NCI-H2081 treated with DMSO at 0.1 percent for 48 hours (cell line): ENCODE measurements at places on chromosomes 11 and 22.

DNA sequence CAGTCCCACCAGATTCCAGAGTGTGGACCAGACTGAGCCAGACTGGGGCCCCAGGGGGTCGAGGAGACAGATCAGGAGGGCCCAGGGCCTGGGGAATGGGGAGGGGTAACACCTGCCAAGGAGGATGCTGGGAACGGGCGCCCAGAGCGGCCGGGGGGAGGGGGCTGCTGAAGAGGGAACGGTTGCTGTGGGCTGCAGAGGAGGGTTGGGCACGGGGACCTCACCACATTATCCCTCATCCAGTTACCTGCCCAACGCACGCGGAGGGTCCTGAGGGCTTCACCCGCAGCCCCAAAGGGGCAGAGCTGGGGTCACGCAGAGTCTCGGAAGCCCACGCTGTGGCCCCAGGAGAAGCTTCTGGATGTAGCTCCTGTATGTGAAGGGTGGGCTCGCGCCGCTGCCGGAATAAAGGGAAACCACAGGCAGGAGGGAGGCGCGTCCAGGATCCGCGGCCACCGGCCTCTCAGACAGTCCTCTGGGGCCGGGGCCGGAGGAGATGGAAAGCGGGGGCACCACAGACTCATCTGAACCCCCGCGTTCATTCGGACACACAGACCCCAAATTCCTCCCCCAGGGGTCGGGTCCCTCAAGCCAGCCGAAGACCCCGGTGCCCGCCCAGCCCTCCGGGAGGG lies 866 bp upstream of the SELENOO start:
- no peak for DNase-seq

GRCh38 chr11:2990617-2991451 lies 1.3 kb downstream of the NAP1L4 start:
- no peak for DNase-seq

- DNase-seq = no peak
Observed at GRCh38 chr11:120908461-120909181, 115.3 kb upstream of the TBCEL start.

DNA sequence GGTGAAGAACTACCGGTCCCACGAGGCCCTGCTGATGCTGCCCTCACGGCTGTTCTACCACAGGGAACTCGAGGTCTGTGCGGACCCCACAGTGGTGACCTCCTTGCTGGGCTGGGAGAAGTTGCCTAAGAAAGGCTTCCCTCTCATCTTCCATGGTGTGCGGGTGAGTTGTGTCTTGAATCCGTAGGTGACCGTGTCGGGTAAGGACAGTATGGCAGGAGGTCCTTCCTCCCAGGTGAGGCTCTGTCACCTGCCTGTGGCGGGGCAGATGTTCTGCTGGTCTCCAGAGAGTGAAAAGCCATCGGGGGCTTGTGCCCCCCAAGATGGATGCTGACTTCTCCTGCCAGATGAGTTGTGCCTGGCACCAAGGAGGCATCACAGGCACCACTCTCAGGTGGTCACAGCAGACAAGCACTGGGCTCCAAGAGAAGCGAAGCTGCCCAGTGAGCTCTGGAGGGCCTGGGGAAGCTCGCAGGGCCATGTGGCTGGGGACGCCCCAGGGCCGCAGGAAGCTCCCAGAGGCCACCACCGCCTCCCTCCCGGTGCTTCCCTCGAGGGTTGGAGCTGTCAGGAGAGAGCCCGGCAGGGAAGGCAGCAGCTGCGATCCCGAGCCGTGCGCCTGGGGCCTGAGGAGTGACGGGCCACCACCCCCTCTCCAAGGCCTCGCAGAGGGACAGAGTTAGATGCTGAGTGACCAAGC lies 17.3 kb upstream of the PANX2 start:
- DNase-seq = no peak

DNA sequence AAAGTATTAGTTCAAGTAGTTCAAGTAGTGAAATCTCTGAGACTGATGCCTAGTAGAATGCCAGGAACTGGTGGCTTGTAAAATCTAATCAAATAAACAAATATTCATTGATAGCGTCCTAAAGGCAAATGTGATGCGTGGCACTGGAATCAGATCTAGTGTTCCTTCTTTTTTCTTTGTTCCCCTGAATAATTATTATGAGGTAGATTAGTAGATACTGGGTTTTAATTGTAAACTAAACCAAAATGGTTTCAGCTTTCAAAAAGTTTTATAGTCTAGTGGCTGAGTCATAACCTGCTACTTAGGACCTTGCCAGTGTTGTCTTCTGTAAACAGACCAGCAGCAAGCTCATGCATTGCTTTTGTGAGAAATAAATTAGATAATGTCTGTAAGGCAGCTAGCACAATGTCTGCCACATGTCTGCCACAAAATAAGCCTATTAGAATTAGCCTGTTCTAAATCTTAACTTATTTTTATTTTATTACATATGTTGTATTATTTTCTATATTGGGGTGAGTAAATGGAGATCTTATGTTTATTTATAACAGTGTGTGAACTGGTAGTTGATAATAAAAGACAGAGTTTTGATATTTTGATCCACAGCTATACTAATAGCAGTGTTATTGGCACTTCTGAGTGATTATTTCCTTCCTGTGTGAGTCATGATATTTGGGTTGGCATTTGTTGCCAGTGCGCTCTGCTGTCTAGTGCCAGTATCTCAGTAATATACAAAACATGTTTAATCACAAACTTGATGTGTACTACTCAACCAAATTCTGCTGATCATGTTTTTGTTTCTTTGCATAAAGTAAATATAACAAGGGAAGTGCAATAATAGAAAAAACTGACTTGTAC lies 135.7 kb downstream of the TMEM135 start:
- DNase-seq = no peak

GRCh38 chr11:41056892-41057569 lies 402.4 kb downstream of the LRRC4C start:
- DNase-seq = no peak

DNA sequence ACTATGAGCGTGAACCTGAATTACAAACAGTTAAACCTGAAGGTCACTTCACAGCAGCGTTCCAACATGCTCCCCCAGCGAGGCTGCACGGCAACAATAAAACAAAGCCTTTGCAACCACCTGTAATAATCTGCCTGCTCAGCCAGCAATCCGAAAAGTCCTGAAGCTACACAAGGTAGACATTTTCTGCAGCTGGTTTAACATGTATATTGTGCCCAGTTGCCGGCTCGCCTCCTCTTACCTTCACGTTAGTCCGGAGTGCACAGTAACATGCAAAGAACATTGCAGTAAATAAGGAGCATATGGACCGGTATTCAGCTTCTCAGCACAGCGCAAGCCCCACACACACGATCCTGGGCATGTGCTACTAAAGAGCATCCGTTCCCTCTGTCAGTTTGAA lies 704.3 kb downstream of the DLG2 start:
- DNase-seq = no peak
